T follicular helper cell (primary cell): ENCODE measurements at places on chromosomes 1 and 21.
A peak's percentile ranks its signal among the peaks of the same experiment; 100 is the strongest.

- DNase-seq = no peak
These were observed 24.3 kb downstream of the AHCTF1 start for GRCh38 chr1:246907472-246907871.

DNA sequence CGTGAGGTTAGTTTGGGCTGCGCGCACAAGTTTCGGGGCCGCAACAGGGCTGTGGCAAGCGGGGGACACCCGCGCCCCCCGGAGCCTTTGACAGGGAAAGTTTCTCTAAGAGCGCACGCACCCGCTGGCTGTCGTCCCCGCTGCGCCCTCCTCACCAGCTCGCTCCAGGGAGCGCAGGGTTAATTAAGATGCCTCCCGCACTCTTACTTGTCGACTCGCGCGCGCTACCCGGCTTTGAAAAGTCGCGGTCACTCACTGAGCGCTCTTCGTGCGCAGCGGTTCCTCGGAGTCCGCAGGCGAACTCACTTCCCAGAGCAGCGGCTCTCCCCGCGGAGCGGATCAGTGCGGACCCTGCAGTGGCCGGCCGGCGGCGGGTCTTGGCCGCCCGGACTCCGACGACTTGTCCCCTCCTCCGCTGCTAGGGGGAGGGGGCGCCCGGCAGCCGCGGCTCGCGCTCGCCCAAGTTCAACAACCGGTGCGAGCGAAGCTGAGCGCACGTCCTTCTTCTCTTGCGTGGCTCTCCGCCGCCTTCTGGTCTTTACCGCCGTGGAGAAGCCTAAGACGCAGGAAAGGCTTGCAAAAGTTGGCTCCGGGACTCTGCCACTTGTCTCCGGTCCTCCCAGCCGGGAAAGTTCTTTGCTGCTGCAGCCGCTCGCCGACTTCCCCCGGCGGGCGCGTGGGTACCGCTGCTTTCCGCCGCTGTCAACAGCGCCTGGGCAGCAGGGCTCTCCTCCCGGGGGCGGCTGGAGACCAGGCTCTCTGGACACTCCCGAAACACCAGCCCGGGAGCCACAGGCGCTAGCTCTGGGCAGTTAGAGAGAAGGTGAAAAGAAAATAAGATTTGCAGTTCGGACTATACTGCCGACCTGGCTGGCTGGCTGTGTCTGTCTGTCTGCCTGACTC lies 506 bp downstream of the JUN start:
- peak; percentile 18 for DNase-seq

DNA sequence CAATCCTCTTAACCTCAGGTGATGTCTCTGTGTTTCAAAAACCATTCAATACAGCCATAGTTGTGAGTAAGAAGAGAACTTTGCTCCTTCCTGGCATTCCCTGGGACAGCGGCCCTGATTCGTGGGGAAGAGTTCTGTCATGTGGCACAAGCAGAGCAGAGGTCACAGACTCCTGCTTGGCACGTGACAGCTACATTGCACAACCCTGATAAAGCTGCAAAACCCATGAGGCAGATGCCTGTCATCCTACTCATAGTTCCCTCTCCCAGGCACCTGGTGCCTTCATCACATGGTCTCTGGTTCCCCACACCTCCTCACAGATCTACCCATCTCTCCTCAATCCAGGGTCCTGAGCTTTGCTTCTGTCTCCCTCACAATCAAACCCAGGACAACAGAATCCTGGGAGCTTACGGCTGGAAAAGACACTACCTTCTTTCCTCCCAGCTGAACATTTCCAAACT lies 70.8 kb downstream of the PLPP3 start:
- no peak for DNase-seq

DNA sequence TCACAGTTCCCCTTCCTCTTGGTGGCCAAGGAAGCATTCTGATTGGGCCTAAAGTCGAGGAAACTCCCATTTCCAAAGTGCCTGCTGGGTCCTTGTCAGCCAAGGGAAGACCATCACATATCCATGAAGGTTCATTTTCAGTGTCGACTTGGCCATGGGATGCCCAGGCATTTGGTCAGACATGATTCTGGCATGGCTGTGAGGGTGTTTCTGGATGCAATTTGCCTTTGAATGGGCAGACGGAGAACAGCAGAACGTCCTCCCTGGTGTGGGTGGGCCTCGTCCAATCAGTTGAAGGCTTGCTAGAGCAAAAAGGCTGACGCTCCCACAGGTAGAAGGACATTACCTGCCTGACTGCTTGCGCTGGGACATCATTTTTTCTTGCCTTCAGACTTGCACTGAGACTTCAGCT lies 48.3 kb upstream of the LBR start:
- DNase-seq = no peak

DNA sequence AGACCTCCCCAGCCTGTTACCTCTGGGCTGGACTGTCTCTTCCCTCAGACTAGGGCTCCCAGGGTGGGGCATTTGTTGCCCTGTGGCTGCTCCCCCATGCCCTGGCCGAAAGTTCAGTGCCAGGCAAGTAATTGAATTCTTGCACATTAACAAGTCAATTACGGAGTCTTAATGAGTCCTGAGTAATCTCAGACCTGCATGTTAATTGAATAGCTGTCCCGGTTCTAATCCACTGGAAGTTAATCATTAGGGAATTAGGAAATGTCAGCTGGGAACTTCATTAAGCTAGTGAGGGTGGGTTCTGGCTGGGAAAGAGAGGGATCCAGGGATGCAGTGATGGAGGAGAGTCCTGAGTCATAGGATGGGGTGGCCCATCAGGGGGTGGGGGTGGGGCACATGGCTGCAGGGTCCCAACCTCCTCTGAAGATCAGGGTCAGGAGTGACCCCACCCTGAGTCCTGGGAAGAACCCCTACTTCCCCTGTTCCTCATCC lies 47.1 kb upstream of the CSF3R start:
- DNase-seq = no peak

DNA sequence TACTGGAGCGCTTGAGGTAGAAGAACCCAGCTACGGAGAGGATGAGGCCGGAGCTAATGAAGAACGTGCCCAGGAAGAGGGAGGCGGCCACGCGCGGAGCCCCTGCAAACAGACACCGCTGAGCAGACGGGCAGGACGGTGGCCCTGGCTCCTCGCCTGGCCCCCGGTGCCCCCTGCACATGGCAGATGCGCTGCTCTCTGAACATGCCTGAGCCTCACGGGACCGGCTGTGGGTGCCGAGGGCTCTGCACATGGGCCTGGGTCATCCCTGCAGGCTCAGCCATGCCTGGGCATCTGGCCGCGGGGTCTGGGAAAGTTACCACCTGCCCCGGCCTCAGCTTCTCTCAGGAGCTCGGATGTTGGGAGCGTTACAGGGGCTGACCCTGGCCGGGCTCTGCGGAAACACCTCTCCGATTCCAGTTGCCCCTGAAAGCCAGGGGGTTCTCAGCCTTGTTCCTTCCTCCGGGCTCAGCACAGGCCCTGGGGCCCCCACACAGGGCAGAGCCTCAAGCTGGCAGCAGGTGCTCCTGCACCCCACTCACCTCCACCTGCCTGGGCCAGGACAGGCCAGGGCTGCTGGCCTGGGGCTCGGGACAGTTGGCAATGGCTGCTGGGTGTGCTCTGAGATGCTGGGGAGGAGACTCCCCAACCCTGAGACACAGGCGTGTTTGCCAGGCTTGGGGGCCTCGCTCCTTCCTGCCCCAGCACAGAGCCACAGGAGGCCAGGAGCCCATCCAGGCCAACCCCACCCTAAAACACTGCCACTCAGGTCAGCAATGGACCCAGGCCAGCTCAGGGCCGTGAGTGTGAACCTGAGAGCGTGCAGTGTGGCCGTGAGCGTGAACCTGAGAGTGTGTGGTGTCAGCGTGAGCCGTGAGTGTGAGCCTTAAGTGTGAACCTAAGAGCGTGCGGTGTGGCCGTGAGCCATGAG lies 12.1 kb upstream of the RNF223 start:
- no peak for DNase-seq

- DNase-seq = no peak
These were observed 14.1 kb downstream of the TTC39A start for GRCh38 chr1:51316113-51316845.

GRCh38 chr21:28833182-28833581 lies 159.5 kb downstream of the LTN1 start:
- no peak for DNase-seq

DNA sequence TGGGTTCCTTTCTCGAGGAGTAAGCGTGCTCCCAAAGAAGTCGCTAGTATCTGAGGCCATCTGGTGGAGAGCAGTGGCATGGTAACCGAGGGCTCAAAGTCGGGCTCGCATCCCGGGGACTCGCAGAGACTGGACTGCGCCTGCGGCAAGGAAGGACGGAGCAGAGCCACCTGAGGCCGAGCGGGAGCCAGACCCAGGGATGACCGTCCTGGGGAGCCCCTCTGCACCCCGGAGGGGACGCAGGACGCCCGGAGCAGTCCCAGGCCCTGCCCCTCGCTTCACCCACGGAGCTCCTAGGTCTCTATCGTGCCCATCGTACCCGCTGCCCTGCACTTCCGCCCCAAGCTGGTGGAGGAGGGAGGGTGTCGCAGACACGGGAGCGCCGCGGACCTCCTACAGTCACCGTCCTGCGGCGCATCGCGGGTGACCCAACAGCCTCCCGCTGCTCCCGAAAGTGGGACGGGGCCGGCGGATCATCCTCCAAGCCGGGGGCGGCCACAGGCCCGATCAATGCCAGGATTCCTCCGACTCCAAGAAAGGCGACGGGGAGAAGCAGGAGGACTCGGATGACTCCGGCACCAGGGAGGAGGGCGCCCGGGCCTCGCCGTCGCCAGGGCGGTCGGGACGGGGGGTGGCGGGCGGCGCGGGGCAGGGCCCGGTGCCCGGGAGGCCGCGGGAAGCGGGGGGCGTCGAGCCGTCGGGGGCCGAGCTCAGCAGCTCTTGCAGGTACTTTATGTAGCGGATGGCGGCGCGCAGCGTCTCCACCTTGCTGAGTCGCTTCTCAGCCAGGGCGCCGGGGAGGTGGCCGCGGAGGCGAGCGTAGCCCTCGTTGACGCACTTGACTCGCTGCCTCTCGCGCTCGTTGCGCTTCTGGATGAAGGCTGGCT lies 2.3 kb upstream of the CACNA1S start:
- DNase-seq = peak; percentile 57

DNA sequence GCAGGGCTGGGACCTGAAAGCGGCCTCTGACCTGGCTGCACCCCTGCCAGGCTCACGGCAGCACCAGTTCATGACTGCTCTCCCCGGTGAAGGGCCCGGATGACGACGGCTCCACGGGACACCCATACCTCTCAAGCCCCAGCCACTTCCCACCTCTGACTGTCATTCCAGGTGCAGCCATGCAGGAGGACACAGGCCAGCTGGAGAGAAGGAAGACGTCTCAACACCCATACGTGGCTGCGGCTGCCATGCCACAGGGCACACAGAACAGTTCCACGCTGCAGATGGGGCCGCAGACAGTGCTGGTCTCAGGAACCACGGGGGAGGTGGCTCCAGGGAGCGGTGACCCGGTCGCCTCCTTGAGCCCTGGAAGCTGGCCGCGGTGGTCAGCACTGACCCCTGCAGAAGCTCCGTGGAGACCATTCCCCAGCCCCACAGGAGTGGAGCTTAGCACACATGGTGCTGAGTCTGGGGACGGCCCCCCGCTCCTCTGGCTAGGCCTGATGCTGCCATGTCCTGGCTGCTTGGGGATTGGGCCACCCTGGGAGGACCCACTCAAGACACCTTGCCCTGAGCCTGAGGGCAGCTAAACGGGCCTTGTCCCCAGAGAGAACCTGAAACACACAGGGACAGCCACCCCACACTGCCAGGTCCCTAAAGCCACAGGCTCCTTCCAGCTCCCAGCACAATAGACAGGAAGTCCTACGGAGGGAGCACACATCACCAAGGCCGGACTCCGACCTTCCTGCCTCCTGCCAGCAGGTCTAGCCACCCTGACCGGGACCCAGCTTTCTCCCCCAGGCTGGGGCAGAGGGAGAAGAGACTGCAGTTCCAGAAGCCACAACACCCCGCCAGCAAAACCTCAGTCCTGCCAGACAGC lies 8.6 kb downstream of the WNT9A start:
- no peak for DNase-seq

- DNase-seq = no peak
These were observed 65.6 kb downstream of the COP1 start for GRCh38 chr1:176141449-176141848.

- DNase-seq = no peak
These were observed 36.5 kb downstream of the DTL start for GRCh38 chr1:212072047-212072446.

DNA sequence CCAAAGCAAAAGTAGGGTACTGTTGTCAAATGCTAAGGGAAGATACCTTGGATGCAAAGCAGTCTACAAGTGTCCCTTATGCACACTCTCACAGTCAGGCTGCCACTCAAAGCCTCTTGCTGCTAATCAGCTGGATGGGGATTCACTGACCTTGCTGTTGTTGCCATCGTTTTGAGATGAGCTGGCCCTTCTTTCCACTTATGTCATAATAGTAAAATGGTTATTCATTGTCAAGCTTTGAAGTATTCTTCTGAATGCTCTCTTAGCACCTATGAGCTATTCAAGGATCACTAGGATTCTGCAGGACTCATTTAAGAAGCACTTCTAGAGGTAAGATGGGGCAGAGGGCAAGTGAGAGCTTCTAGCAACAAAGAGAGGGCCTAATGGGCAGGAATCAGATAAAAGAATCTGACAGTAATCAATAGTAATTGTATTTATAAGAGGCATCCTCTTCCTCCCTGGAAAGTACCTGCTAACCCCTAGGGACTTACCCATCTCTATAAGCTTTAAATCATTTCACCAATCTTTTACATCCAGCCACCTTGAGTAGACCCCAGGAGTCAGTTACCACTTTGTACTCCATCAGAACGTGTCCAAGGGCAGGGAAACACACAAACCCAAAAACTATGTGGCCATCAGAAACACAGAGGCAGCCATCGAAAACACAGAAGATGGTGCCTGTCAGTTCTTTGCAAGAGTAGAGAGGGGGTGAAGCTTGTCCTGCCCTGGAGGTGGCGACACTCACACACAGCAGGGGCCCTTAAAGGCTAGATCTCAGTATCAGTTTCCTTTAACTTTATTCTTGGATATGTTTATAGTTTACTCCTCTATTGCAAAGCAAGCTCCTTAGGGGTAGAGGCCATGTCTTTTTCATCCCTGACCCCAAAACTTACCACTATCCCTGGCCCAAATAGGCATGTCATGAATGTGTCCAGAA lies 103.7 kb upstream of the NFIA start:
- peak; percentile 21 for DNase-seq

- no peak for DNase-seq
These were observed 15.4 kb downstream of the ZNHIT6 start for GRCh38 chr1:85692730-85693314.

DNA sequence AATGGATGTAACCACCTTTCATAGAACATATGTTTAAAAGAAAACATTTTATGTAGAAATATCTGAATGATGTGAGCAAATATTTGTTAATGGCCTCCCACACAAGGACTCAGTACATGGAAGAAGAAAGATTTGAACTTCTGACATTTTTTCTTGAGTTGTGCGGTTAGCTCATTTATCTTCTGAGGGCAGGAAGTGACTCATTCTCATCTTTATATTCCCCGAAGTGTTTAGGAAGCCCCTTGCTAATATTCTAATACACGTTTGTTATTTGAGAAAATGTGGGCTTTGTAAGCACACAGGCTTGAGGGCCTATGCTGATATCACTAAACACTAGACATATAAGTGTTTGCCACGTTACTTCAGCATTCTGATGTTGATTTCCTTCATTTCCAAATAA lies 392.5 kb upstream of the PTBP2 start:
- no peak for DNase-seq

- no peak for DNase-seq
These were observed 52.9 kb downstream of the LRRIQ3 start for GRCh38 chr1:74145086-74145485.

GRCh38 chr1:238252033-238252802 lies 361.5 kb upstream of the ZP4 start:
- DNase-seq = peak; percentile 2
